ENCODE measurements at places on chromosomes 3 and 15.

DNA sequence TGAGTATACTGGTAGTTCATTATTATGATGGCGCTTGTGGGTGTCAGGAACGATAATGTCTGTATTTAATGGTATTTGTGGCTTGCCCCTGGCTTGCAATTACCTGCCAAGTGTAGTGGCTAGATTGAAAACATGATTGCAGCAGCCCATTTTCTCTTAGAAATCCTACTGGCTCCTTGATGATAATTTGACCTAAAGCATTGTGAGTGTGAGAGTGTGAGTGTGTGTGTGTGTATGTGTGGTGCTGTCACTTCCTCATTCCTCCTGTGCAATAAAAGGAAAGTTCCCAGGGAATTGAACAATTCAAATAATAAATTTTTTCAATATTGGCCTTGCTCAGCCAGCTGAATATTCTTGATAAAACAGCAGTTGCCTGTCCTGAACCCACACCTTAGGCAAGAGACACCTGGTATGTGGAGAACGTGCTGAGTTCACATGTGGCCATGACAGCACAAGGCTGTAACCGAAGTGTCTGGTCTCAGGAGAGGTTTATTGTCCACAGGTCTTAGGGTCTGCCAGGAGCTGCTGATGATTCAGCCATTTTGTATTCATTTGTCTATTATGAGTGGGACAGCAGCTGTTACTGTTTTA is 193.3 kb downstream of the CD47 start:
- DNase-seq, result no peak

GRCh38 chr3:13570391-13571194 is 21.7 kb downstream of the FBLN2 start:
- DNase-seq, result no peak

DNA sequence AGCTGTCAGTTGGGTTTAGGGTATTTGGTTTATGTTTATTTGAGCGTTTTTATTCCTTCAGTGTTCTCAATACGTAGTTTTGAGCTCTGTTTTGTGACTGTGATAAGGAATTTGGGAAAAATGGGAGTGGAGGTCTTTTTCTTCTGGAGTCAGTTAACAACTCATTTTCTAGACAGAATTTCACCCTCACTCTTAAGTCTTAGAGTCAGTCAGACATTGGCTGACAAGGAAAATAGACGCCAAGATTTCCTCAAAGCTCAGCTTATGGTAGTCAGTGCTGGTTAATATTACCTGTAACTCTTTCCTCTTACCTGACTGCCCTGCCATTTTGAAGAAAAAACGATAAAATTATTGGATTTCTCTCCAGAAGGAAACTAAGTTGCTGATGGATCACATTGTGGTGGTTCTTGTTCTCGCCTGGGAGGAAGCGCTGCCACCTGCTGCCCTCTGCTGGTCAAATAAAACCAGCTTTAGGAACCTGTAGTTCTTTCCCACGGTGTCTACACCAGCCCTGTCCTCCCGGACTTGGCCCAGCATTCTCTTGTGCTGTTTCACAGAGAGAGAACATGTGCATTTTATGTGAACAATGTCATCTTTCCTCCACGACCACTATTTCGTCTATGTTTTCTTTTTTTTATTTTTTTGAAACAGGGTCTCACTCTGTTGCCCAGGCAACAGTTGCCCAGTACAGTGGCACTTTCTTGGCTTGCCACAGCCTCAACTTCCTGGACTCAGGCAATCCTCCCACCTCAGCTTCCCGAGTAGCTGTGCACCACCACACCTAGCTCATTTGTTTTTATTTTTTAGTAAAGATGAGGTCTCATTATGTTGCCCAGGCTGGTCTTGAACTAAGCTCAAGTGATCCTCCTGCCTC is 41.4 kb upstream of the UMPS start:
- peak; percentile 49 for DNase-seq

GRCh38 chr15:78921940-78922339 is 22.9 kb downstream of the CTSH start:
- DNase-seq, result no peak

GRCh38 chr3:1734494-1735122 is 364.1 kb upstream of the CNTN4 start:
- DNase-seq, result no peak

- DNase-seq, result no peak
Measured at GRCh38 chr3:14750650-14751049, 68.1 kb upstream of the FGD5 start.

DNA sequence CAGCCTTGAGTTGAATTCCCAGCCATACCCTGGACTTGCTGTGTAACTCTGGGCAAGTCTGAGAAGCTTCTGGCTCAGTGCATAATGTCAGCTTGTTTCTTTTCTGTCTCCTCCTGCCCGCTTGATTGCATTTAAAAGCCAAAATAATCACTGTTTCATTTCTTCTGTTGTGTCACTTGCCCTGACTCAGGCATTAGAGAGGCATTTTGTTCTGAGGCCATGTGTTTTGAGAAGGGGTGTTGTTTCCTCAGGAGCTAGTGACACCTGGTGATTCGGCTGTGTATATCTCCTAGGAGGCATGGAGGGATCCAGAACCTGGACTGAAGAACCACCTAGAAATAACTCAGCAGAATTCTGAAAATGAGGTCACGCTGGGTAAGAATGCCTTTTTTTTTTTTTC is 16.0 kb downstream of the WDR73 start:
- no peak for DNase-seq

GRCh38 chr3:24242012-24242698 is 252.5 kb downstream of the THRB start:
- no peak for DNase-seq

DNA sequence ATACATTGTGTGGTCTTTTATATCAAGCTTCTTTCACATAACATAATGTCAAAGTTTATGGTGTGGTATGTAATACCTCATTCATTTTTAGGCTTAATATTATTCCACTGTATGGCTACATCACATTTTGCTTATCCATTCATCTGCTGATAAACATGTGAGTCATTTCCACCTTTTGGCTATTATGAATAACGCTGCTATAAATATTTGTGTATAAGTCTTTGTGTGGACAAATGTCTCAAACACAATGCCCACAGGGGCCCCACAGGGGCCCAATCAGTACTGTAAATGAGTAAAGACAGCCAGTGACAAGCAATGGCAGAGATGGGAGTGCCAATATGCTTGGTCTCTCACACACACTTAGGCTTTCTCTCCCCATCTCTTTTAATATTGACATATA is 54.2 kb downstream of the PIK3R4 start:
- no peak for DNase-seq

DNA sequence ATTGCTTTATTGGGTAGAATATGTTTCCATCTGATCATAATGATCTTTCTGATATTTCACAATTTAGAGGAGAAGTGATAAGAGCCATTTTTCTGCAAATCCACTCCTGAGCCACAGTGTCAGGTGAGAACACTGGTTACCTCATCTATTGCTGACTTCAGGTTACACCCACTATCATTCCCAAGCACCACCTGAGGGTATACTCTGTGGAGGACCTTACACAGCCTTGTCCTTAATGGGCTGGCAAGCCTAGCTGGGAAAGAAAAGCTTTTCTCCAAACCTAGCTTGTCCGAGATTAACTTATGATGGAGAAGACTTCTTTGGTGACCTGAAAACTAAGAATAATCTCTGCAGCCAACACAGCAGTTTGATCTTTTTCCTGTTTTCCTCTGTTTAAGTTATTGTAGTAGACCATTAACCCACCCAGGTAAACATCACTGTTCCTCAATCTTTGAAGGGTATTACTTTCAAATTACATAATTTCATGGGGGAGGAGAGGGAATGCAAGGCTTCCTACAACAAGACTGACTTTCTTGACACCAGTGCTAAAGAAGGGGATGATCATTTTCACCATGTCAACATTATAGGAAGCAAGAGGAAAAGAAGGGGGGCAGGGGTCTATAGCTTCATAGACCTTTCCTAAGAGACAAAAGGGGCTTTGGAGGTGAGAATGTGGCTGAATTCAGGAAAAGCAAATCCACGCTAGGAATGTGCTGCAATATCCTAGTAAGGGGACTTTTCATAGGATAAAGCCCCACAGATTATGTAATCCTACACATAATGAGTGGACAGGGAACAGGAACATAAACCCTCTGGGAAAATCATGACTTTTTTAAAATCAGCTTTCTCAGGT is 1.7 kb downstream of the NCEH1 start:
- no peak for DNase-seq

DNA sequence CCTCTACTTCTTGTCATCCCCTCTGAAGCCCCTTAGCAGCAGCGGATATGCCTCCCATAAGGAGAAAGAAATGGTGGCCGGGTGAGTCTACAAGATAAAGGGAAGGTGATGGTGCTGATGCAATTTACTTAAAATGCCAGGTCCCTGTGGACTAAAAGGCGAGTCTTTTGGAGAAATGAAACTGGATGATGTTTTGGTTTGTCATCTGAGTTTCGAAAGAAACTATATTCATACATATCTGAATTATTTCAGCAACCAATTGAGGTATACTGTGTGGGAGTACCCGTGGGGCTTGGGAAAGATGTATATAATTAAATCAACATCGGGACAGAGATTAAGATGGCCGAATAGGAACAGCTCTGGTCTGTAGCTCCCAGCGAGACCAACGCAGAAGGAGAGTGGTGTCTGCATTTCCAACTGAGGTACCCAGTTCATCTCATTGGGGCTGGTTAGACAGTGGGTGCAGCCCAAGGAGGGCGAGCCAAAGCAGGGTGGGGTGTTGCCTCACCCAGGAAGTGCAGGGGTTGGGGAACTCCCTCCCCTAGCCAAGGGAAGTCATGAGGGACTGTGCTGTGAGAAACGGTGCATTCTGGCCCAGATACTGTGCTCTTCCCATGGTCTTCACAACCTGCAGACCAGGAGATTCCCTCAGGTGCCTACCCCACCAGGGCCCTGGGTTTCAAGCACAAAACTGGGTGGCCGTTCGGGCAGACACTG is 210.6 kb upstream of the CHRM5 start:
- DNase-seq, result no peak

GRCh38 chr15:90956274-90957030 is 1.8 kb downstream of the RCCD1 start:
- DNase-seq, result peak; percentile 24

DNA sequence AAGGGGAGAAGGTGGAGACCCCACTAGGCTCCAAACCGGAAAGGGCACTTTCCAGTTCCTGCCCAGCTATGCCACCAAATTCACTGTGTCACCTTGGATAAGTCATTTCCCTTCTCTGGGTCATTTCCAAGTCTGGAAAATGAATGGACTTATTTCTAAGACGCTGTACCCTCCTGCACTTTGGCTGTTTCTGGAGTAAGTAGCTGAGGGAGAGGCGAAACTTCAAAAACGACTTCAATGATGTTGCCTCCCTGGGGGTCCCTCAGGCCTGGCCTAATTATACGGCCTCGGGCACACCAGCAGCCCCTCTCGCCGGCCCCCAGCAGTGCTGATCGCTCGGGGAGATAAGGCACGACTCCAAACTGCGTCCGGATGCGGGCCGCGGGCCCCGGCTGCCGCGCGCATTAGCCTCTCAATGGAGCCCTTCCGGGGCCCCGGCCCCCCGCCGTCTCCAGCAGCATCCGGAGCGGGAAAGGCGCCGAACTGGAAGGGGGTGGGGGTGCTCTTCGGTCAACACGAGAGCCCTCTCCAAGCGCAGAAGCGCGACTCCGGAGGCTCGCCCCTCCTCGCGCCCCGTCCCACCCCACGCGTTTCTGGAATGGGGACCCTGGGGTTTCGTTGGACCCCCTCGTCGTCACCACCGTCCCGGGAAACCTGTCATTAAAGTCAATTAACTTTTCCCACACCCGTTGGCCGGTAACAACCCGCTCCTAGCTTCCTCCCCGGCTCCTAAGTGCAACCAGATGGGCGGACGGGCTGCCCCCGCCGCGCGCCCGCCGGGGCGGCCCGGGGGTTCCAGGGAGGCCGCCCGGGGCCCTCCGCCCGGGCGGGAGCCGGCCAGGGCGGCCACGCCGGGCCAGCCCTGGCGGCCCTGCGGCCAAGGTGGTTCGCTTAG is 4.8 kb downstream of the HES1 start:
- peak; percentile 53 for DNase-seq

GRCh38 chr3:60079076-60079475 is 1029.3 kb upstream of the CFAP20DC start:
- DNase-seq, result no peak

DNA sequence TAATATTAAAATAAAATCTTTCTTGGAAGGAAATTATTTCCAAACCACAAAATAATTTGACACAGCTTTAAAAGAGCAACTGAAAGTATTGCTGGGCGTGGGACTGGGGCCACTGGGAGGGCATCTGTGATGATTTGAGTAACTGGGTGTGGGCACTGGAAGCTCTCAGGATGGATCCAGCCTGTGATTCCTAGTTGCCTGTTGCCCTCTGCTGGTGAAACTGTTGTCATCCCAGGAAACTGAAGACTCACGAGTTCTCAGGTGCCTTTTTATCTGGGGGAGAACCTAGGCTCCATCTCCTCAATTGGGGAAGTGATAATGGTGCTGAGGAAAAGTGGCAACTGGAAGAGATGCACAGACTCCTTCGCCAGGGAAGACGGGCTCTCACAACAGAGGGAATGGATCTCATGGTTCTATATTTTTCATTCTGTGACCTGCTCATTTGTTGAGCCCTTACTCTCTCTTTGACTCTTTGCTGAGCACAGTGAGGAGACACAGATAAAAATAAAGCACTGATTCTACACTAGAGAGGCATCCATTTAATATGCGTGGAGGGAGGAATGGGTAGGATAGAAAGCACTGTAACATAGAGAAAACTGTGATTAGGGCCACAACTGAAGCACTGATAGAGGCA is 61.6 kb downstream of the TPRG1 start:
- DNase-seq, result no peak

- DNase-seq, result no peak
Measured at GRCh38 chr3:122091602-122092295, 36.6 kb downstream of the CD86 start.

GRCh38 chr15:61689067-61689466 is 371.2 kb downstream of the VPS13C start:
- no peak for DNase-seq

DNA sequence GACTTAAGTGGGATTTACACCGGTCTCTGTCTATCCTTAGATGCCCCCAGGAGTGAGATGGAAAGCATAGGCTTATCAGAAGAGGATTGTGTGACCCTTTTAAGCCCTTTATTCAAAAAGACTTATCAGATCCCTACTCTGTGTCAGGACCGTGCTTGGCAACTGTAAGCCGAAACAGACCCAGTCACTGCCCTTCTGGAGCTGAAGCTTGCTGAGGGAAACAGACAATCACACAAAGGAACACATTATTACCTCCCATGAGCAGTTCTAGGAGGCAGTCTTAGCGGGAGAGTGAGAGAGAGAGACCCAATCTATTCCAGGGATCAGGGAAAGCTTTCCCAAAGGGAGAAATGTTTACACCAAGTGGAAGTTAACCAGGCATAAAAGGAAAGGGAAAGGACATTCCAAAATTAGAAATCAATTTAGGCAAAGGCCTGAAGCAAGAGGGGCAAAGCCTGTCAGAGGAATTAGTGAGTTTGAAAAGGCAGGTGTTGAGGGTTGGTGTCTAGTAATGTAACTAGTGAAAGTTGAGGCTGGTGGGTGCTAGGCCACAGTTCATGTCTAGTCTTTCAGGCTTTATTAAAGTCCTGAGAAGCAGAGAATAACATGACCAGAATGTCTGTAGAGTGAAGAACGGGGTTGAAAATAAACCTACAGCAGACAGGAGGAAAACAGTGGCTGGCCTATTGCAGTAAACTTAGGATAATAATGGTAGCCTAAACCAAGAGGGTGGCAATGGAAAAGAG is 86.7 kb downstream of the THBS1 start:
- no peak for DNase-seq

- no peak for DNase-seq
Measured at GRCh38 chr3:108966773-108967172, 13.1 kb upstream of the GUCA1C start.
